Head of caudate nucleus (tissue), 42 donors: ENCODE measurements at places on chromosomes 6 and 20.

DNA sequence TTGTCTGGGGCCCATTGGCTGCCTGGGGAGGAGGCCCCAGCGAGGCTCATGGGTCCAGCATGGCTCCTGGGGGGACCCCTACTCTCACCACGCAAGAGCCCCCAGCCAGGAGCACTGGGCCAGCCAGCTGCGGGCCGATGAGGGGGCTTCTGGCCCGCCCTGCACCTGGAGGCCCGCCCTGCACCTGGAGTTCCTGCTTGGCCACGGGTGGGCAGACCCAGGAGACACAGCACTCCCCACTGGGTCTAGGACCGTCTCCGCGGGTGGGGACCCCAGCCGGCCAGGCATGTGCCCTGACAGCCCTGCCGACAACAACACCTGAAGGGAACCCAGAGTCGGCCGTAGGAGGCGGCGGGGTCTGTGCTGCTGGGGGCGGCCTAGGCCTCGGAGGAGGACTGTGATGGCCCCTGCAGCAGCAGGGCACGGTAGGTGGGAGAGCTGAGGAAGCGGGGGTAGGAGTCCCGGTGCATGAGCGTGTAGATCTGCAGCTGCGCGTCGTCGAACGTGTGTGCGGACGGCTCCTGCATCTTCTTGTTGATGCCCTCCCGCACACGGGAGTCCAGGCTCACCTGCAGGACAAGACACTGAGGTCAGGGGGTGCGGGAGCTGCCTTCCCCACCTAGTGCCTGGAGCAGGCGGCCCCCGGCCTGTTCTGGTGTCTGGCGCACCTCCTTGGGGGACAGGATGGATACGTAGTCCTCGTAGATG lies 5.7 kb downstream of the RGS19 start:
- DNase-seq = no peak

DNA sequence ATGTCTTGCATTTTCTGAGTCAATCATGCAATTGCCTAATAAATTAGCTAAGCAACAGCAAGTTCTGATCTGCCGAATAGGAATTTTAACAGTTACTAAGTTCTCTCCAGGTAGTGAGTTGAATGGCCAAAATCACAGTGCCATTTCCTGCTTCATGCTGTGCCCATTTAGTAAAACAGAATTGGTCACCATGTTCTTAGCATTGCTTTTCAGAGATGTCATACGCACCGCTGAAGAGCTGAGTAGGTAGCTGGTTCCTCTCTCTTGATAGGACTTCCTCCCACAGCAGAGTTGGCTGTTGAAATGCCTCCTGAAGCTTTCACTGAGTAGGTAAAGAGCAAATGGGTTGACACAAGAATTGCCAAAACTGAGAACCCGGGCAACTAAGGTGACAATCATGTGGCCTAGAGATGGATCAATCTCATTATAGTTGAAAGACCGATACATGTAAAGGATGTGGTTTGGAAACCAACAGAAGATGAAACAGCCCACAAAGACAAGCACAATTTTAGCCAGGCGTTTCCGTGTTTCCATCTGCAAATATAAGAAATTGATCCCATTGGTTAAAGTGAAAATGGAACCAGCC lies 57.1 kb upstream of the GJE1 start:
- DNase-seq = no peak

- no peak for DNase-seq
Measured at GRCh38 chr20:1214838-1215261, 11.0 kb upstream of the RAD21L1 start.

GRCh38 chr6:143059663-143060353 lies 881 bp upstream of the AIG1 start:
- DNase-seq = no peak
